ENCODE measurements at places on chromosomes 2 and 18.

DNA sequence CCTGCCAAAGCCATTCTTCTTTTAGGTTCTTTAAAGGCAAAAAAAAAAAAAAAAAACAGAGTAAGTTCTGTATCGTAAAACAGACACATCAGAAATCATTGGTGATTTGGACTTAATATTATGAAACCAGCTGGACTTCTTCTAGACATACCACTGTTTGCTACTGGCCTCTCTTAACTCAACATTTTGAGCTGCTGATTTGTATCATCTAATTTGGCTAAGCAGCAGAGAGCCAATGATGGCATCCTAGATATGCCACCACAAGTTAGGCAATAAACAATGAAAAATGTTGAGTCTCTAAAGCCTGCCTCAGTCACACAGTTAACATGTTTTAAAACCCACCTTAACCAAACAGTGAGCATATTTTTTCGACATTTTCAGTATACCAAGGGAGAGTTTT is 1034.3 kb upstream of the NXPH2 start:
- no peak for DNase-seq

DNA sequence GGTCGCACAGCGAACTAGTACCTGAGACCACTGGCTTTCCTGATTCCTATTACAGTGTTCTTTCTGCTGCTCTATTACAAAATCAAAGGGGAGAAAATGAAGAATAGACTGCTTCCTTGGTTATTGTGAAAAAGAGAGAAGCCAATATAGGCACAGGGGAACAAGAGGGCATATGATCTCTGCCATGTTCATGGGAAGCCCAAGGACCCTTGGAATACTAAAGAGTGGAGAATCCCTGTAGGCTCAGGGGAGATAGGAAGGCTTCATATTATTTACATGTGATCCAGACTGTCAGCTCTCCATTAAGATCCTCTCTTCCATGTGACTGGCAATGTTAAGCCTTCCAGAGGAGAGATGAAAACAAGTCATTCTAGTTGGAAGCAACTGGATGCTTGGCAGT is 135.7 kb upstream of the MYCN start:
- DNase-seq, result no peak

DNA sequence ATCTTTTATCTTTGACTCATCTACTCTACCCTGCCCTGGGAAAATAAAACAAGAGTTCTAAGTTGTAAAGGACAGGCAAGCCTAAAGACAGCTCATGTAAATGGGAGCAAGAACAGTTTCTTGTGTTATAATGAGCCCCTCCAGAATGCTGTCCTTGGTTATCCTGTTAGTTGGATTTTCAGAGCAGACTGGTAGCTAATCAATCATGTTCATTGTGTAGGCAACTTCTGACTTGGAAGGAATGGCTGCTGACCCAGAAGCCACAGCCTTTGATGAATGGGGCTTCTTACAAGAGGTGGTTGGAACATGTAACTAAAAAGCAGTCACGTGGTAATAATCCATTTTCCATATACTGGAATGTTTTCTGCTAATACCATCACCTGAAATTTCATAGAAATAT is 254.2 kb downstream of the AGPS start:
- no peak for DNase-seq

DNA sequence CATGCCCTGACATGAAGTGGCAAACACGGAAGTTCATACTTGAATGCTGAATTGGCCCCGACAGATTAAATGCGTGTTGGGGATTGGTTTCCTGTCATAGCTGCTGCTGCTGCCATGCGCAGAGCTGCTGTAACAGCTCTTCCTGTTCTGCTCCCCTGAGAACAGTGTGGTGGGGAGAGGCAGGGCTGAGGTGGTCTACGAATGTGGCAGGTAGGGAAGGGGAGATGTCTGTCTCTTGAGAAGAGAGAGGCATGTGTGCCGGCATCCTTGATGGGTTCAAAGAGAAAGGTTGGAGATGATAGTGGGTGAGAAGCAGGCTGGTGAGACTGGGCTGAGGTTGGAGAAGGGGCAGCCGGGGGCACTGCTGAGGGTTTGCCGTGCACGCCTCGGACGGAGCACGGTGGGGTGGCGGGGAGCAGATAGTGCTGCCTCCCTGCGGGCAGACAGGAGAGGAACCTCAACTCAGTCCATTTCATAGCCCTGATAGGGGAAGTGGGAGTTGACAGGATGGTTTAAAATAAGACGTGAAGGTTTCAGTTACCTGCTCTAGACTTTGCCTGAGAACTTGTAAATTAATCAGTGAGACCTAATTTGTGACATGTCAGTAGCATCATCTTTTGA is 46.1 kb downstream of the TMEM185B start:
- DNase-seq, result peak; percentile 91

GRCh38 chr18:74488864-74489263 is 7.3 kb upstream of the CNDP2 start:
- no peak for DNase-seq

- DNase-seq, result no peak
Measured at GRCh38 chr18:39519741-39520140, 1954.1 kb upstream of the CELF4 start.

DNA sequence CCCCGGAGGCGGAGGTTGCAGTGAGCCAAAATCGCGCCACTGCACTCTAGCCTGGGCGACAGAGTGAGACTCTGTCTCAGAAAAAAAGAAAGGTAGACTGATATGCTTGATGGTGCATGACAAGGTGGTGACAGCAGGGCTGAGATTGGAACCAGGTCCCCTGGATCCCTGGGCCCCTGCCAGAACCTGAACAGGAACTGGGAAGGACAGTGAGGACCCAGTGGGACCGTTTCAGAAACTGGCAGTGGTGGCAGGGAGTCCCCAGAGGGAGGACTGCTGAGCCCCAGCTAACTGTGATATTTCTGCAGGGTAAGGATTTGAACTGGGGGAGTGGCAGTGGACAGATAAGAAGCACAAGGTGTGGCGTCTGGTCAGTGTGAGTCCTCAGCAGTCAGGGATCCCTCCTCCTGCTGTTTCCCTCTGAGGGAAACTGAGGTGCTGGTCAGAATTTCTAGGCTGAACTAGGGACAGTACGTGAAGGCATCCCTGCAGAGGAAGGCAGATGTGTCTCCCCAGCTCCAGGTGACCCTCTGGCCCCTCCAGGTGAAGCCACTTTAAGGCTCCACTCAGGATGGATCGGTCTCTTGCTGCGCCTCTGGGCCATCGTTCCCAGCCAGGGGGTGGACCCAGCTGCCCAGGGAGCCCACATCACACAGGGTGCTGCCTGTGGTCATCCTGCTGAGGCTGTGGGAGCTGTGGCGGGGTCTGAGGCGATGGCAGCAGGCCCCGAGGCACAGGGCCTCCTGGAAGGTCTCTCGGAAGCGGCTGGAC is 5.6 kb downstream of the NMUR1 start:
- peak; percentile 31 for DNase-seq

GRCh38 chr2:24863641-24864040 is 56.4 kb downstream of the ADCY3 start:
- no peak for DNase-seq

GRCh38 chr2:232276084-232276732 is 102.3 kb upstream of the ALPP start:
- DNase-seq, result no peak

- no peak for DNase-seq
Measured at GRCh38 chr18:51236225-51236624, 38.7 kb upstream of the MEX3C start.

GRCh38 chr2:5691221-5691984 is 781 bp upstream of the SOX11 start:
- DNase-seq, result no peak

DNA sequence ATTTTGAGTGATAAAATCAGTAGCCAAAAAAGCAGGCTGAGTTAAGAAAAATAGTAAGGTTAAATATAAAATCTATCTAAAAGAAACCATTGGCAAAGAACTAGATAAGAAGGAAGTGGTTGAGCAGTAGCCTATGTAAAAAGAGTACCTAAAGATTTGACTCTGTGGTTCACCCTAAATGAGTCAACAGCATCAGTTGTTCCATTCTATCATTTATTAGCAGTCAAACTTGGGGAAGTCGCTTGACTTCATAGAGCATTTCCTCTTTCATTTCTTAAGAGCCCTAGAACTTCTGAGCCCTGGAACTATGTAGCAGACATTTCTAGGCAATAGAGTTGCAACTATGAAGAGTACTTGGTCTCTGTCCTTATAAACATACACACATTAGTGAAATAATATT is 381.7 kb downstream of the NUP35 start:
- DNase-seq, result no peak
